Cardiac muscle cell (in vitro differentiated cells and primary cell): ENCODE measurements at places on chromosomes 4 and X.

GRCh38 chr4:151347490-151348235 lies 22.3 kb upstream of the SH3D19 start:
- DNase-seq: no peak

DNA sequence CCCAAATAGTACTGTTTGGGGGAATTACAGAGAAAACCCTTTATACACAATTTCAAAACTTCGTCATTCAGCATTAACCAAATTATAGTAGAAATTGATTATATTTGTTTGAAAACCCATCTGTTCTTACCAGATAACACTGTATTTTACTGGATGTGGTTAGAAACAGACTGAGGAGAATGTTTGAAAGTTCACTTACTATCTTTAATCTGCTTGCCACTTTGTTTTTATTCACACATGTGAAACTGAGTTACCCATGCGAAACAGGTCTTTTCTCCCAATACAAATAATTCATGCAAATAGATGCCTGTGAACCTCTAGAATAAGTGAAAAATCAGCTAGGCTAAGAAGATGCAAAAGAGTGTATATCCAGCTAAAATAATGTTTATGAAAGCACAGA lies 177.5 kb downstream of the NAA11 start:
- no peak for DNase-seq

GRCh38 chr4:47862297-47862696 lies 24.4 kb upstream of the CORIN start:
- no peak for DNase-seq

GRCh38 chrX:40171513-40172400 lies 74.0 kb upstream of the BCOR start:
- peak; percentile 53 for DNase-seq

DNA sequence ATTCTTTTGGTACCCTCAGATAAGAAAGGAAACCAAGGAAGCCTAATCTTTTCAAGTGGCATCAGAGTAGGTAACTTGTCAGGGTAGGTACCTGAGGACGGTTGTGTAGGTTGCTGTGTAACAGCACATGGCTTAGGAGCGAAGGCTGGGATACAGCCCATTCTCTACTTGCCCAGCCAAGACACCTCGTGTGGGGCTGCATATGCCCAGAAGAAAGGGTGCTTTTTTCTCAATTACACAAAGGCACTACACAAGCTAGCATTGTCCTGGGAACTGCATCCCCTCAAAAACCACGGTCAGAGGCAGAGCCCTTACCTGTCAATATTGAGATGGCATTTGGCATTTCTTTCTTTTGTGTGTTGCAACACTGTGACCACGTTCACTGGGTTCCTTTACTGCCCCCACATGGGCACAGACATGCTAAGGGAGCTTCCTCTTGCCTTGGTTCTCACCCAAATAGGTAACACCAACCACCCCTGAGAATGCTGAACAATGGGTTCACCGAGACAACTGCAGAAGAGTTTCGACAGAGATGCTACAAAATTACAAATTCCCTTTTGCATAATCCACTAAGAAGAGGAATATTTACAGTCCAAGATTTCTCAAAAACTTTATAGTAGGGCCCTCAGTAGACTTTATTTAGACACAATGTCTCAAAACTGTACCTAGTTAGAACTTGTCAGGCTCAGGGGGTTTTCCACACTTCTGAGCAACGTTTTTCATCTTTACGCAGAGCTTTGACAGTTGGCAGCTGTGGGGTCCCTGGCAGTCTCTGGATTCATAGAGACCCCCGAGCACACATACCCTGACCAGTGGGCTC lies 35.8 kb upstream of the TNIP3 start:
- DNase-seq: no peak

DNA sequence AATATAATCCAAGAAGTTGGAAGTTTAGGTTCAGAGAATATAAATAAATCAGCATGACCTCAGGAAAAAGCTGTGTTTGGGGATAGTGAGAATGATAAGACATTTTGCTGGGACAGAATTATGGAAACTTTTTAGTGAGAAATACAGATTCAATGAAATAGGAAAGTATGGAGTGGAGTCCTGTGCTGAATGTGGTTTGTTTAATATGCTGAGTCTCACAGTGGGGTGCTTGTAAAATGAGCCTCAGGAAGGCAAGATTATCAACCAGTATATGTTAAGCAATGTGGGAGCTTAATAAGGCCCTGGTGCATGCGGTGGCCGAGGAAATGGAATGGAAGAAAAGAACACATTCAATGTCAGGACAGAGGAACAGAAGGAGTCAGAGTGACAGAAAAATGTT lies 1554.7 kb upstream of the TENM3 start:
- DNase-seq: no peak

GRCh38 chrX:40012039-40012867 lies 85.5 kb downstream of the BCOR start:
- DNase-seq: peak; percentile 65

GRCh38 chr4:182679533-182679932 lies 237.7 kb downstream of the DCTD start:
- no peak for DNase-seq

DNA sequence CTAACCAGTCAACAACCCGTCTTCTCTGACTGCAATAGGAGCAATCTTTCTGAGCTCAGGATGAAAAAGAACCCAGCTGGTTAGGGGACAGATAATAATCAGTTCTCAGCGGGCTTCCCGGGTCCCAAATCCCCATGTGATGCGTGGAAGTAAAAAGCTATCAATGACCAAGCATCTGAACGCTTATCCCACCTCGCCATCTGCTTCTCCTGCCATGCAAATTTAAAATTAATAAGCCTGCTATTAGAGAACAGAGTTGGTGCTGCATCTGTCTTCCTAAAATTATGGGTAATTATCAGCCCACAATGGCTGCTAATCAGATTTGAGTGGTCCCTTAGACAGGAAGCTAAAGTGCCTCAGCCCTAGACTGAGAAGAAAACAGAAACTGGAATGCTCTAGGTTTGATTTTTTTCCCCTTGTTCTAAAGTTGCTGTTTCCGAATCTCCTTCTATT lies 37.5 kb downstream of the AFAP1 start:
- no peak for DNase-seq

GRCh38 chr4:151676301-151676700 lies 84.5 kb downstream of the GATB start:
- no peak for DNase-seq

DNA sequence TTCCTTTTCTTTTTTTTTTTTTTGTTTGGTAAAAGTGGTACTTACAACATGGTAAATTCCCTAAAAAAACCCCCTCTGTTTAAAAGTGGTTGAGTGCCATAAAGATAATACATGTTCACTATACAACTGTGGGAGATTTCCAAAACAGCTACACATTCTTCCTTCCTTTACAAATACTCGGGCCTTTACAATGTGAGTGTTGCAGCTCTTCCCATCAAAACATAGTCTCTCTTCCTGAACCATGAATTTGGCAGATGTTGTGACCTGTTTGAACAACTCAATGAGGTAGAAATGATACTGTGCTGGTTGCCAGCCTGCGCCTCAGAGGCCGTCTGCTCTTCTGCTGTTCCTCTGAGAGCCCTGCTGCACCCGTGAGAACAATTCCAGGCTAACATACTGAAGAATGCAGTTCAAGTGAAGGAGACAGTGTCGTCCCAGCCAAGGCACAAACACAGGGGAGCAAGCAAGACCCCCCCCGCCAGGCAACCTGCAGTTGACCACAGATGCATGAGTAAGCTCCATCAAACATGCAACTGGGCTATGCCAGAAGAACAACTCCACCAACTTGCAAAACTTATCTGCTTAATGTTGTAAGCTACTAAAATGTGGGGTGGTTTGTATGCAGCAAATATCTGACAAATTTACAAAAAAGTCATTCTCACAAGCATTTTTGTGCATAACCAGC lies 645.0 kb downstream of the PCDH7 start:
- no peak for DNase-seq

DNA sequence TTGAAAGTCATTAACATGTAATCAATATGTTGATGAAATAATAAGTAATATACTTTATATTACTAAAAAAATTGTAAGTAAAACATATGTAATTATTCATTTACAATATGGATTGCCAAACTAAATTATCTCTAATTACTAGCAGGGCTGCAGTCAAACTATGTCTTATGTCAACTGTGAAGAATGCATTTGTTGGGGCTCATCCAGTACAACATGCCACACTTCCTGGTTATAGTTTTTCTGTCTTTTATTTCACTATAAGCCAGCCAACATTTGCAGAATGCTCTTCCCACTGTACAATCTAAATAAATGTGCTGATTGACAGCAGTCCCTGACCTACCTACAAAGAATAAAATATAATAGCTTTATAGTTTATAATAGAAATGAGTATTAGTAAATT lies 975.4 kb upstream of the NDST4 start:
- DNase-seq: no peak

DNA sequence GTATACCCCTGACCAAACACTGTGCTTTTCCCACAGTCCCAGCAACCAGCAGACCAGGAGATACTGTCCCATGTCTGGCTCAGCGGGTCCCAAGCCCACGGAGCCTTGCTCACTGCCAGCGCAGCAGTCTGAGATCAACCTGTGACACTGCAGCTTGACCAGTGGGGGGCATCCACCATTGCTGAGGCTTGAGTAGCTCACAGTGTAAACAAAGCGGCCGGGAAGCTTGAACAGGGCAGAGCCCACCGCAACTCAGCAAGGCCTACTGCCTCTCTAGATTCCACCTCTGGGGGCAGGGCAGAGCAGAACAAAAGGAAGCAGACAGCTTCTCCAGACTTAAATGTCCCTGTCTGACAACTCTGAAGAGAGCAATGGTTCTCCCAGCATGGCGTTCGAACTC lies 58.1 kb downstream of the SLC10A6 start:
- no peak for DNase-seq

- DNase-seq: peak; percentile 47
Measured at GRCh38 chr4:33658971-33659370, 2585.3 kb downstream of the ARAP2 start.

DNA sequence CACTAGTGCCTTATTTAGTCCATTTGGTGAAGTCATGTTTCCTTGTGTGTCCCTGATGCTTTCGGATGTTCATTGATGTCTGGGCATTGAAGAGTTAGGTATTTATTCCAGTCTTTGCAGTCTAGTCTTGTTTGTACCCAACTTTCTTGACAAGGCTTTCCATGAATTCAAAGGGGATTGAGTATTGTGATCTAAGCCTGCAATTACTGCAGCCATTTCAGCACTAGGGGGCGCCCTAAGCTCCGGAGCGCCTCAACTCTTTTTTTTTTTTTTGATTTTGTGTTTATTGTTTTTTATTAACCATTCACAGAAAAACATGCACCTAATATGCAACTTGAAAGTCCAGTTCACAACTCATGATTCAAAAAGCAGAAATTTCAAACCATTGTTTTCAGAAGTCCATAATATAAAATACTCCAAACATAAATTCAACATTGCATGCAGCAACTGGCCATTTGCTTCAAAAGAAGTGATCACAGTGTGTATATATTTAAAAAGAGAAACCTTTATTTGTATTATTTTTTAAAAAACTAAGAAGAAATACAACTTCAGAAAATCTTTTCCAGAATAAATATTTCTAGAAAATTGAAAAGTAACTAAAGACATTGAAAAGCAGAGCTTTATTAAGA lies 59.2 kb downstream of the PTPN13 start:
- no peak for DNase-seq

- DNase-seq: no peak
Measured at GRCh38 chr4:120960656-120961267, 38.2 kb upstream of the PRDM5 start.

- DNase-seq: no peak
Measured at GRCh38 chr4:109295081-109295480, 7.4 kb downstream of the COL25A1 start.

GRCh38 chr4:48421101-48421500 lies 62.0 kb upstream of the SLC10A4 start:
- DNase-seq: no peak

- DNase-seq: no peak
Measured at GRCh38 chr4:153438916-153439756, 27.0 kb upstream of the TMEM131L start.

- no peak for DNase-seq
Measured at GRCh38 chr4:25941457-25942221, 27.6 kb downstream of the SMIM20 start.

- DNase-seq: no peak
Measured at GRCh38 chr4:156169861-156170260, 216.2 kb upstream of the CTSO start.

DNA sequence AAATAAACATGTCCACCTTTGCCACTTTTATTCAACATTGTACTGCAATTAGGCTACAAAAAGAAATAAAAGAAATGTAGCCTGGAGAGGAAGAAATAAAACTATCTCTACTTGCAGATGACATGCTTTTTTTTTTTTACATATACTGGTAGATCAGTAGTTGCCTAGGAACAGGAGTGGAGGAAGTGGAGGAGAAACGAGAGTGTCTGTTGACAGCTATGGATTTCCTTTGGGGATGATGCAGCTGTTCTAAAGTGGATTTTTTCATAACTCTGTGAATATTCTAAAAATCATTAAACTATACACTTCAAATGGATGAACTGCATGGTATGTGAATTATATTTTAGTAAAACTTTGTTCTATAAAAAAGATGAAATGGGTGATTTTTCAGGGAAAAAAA lies 116.4 kb downstream of the ANAPC4 start:
- DNase-seq: no peak

DNA sequence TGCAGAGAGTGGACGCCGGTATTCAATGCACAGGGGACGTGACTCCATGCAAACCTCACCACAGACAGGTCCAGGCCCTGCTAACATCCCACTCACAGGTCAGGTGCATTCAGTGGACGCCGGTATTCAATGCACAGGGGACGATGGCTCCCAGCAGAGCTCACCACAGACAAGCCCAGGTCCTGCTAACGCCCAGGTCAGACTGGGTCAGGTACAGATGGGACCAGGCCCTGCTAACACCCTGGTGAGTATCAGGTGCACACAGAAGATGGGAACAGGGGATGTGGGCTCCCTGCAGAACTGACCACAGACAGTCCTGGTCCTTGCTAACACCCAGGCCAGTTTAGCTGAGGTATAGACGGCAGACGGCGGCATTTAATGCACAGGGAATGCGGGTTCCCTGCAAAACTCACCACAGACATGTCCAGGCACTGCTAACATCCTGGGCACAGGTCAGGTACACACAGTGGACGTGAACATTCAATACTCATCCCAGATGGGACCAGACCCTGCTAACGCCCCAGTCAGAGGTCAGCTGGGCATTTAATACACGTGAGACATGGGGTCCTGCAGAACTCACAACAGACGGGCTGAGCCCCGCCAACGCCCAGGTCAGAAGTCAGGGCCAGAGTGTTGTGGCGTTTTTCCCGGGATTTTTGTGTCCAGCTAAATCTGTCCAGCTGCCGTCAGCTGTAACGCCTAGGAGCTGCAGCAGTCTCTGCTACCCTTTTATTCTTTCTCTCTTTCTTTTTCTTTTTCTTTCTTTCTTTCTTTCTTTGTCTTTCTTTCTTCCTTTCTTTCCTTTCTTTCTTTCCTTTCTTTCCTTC lies 99.2 kb downstream of the SHOX start:
- DNase-seq: no peak

DNA sequence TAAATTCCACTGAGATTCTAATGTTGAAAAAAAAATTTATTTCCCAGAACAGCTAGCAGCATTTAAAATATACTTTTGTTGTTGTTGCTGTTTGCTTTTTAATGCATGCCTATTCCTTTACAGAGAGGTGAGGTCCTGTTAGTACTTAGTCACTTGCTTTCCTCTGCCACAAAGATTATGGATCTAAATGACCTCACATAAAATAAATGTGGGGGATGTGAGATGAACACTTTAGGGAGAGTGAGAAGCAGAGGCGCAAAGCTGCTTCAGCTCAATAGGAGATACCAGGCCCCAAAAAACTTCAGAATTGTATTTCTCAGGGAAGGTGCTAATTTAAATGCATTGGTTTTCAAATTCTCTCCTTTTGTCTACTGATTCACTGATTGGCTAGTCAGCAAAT lies 4.0 kb downstream of the LDB2 start:
- no peak for DNase-seq
